ENCODE measurements at places on chromosomes 7 and 10.
A peak's percentile ranks its signal among the peaks of the same experiment; 100 is the strongest.

DNA sequence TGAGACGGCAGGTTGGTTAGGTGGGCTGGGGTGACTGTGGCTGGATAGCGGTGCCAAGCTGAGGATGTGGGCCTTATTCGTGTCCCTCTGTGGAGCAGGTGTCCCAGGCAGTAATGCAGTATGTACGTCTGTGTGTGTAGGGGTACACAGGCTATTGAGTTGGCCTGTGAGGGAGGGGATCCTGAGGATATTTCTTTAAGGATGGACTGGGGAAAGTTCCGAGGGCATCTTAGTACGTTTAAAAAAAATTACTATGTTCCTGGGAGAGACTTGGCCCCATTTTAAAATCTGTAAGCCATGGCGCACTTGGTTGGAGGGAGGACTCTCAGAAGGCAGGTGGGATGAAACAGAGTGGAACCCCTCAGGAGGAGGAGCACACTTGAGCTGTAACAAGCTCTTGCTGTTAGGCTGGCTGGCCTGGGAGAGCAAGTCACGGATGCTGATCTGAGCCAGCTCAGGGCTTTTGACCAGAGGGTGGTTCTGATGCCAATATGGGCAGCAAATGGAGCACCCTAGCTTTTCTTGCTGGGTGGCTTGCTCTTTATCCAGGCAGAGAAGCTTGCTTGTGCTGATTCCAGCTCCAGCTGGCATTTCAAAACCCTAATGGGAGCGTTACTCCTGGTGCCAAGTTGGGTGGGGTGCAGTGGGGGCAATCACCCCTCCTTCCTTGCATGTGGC lies 765 bp downstream of the WBP1L start:
- DNase-seq = peak; percentile 9

DNA sequence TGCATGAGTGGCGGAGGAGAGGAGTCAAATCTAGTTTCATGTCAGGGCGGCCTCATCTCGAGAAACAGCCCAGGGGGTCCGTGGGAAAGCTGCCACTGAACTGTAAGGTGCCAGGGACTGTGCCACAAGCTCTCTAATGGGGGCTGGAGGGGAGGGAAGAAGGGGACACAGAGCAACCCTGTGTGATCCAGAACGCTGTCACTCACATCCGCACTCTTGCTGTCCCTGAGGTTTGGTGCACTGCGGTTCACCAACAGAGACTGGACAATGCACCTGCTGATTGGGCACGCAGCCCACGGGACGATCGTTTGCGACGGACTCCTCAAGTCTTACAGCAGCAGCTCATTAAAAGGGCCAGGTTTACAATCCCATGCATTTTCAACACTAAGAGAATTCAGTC lies 47.7 kb downstream of the AMZ1 start:
- no peak for DNase-seq

DNA sequence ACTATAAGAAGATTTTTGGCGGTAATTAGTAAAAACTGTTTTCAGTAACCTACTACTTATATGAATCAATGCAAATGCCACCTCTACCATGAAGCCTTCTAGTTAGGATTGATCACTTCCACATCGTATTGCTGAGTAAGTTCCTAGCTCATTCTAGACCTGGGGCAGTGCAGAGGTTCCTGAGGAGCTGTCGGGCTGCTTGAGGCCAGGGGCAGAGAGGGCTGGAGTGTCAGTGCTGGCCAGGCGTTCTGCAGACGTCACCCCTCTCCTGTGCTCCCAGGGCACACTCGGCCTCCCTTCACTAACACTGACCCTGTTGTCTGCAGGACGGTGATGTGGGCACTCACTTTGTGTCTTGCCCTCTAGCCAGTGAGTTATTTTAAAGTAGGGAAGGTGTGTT lies 275.7 kb downstream of the CELF2 start:
- DNase-seq = no peak

DNA sequence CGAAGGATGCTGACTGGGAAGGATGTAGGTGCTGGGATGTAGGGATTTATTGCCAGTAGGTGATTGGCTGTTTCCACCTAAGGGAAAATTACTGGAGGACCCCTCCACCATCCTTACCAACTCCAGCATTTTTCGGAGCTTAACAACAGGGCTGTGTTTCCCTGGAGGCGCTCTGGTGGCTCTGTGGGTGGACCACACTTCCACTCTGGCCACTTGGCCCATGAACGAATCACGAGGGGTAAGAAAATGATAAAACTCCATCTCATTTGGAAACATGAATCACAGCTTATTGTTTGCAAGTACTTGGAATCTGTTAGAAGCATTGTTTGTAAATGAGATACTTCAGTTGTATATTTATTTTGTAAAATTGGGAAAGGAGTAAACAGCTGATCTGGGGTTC lies 3.0 kb downstream of the DOCK1 start:
- DNase-seq = no peak

GRCh38 chr10:75648351-75648750 lies 216.9 kb downstream of the LRMDA start:
- DNase-seq = no peak

- no peak for DNase-seq
These were observed 66.7 kb upstream of the NEUROD6 start for GRCh38 chr7:31407178-31407676.

- peak; percentile 58 for DNase-seq
These were observed 196.7 kb downstream of the MTERF1 start for GRCh38 chr7:91683823-91684222.

DNA sequence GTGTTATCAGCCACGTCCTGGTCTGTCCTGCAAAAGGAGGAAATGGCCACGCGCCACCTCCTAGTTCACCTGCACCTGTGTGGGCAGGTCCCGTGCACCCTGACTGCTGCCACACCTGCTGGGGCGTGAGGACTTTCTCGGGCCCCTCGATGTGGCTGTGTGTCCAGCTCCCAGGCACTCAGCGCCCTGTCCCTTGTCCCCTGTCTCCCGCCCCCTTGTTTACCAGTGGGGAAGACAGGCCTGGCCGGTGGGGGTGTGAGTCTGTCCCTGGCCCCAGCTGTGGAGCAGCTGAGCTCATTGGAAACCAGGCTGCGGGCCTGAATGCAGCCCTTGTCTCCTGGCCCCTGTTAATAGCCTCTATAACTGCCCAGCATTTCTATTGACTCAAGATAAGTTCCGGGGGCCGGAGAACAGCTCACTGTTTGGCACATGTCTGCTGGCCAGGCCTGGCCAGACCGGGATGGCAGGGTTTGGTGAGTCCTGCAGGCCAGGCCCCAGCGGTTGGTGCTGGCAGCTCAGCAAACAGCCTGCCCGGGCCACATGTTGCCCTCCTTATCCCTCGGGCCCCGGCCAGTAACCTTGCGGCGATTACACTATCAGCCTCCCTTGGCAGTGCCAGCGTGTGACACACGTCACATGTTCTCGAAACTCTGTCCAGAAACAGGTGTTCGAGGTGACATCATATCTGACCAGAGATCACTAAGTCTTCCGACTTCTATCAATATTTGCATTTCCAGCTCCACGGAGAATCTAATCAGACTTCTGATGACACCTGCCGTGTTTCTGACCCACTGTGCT lies 52.1 kb downstream of the FOXL3 start:
- DNase-seq = no peak

GRCh38 chr7:47357361-47357760 lies 224.6 kb downstream of the TNS3 start:
- no peak for DNase-seq

DNA sequence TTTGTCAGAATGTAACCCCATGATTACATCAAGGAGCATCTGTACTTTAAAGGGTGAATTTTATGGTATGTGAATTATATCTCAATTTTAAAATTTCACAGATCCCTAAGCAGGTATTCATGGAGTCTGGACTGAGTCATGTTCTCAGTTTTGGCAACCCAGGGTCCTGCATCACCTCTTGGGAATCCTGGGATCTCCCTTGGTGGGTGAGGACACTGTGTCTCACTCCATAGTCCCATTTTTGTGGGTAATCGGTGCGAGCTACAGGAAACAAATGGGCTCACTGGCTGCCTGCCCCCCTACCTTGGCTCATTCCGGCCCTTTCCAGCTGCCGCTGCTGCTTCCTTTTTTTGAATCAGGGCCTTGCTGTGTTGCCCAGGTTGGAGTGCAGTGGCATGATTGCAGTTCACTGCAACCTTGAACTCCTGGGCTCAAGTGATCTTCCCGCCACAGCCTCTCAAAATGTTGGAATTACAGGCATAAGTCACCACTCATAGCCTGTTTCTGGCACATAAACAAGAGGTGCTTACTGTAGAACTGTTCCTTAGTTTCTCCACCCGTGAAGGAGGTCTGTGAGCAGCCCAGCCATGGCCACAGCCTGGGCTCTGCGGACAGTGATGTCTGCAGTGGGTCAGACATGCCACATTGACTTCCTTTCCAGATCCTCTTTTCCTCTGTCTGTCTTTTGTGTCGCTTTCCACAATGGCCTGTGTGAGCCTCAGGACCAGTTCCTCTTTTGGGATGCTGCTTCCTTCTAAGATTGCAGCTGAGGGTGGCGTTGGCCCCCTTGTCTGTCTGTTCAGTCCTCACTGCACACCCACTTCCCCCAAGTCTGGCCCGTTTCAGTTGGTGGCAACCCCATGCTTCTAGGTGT lies 14.5 kb downstream of the PALD1 start:
- DNase-seq = no peak

DNA sequence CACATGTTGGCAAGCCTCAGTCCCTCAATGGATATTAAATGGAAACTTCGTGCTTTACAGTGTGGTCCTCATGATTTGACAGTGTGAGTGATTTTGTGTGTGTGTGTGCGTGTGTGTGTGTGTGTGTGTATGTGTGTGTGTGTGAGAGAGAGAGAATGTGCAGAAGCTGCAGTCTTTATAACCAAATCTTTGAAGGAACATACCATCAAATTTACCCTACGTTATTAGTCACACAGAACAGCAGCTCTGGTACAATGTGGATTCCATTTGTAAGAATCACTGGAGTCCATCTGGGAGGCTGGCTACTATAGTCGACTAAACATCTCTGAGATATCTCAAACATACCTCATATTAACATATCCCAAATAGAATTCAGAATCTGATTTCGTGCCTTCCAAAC lies 928.0 kb upstream of the POT1 start:
- no peak for DNase-seq

DNA sequence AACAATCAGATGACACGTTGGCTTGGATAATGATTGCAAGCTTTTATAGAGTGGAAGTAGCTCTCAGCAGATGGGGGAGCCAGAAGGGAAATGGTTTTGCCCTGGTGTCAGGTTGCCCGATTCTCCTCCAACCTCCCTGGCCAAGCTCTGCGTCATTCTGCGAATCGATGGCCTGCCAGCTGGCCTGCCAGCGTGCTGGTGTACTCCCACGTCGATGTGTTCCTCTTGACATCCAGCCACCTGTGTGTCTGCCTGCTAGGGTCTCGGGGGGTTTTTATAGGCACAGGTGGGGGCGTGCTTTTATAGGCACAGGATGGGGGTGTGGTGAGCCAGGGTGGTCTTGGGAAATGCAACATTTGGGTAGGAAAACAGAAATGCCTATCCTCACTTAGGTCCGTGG lies 4.6 kb downstream of the NET1 start:
- no peak for DNase-seq

DNA sequence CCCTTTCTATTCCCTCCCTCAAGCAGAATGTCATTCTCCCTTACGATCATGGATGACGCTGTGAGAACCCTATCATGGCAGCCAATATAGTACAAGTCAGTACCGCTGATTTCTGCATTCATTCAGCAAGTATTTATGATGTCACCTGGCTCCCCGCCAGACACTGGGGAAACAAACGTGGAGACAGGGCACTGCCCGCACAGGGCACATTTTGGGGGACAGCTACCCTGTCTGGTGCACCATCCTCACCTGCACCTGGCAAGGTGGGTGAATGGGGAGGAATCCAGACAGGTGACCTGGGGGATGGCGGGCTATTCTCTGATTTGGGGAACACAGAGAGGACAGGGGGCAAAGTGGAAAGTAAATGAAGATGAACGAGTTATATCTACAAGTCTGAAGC lies 28.4 kb downstream of the MKI67 start:
- DNase-seq = no peak

DNA sequence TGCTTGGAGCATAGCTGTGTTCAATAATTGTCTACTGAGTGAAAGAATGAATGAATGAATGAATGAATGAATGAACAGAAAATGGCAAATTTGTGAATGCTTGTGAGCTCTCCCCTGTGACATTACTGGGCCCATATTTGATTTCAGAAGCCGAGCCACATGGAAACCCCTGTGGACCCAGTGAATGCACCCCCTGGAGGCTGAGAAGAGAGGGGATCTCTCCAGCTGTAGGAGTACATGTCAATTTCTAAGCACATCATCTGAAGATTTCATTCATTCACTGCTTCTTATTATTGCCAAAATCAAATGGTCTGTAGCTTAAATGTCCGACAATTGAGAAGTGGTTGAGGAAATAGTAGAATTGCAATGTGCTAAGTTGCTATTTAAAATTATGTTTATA lies 58.3 kb upstream of the DOCK1 start:
- no peak for DNase-seq

DNA sequence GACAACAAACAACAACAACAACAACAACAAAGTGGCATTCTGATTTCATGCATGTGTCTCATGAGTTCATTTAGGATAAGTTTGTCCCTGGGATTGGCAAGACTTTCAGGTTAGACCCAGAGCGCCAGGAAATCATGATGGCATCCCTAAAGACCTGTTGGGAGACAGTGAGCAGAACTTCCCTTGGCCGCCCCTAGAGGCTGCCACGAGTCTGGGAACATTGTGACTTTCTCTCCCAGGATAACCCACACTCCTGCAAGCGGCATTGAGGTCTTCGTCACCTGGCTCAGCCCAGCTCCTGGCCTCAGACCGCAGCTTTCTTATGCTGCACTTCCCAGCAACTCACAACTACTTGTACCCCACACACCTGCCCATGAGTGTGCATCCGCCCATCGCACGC lies 80.5 kb upstream of the RNF32 start:
- DNase-seq = no peak

GRCh38 chr10:107442035-107442505 lies 277.6 kb upstream of the SORCS1 start:
- no peak for DNase-seq

Data from hematopoietic multipotent progenitor cell (in vitro differentiated cells).